ENCODE measurements at places on chromosomes 12 and 14. TPM values are rescaled to one million over a fixed set of nuclear protein-coding genes. Genes with fewer than 3 reads are reported as not detected.

OR4E1 gene
- not detected for total RNA-seq

BEST3 gene
- total RNA-seq = not detected

VRTN gene
- total RNA-seq = not detected

ATN1 gene
- 53.8 TPM for total RNA-seq

MIP gene
- not detected for total RNA-seq
